ENCODE measurements at places on chromosomes 12 and 14.

GRCh38 chr12:103301642-103302591, 193.9 kb downstream of the C12orf42 start:
- DNase-seq, result no peak

DNA sequence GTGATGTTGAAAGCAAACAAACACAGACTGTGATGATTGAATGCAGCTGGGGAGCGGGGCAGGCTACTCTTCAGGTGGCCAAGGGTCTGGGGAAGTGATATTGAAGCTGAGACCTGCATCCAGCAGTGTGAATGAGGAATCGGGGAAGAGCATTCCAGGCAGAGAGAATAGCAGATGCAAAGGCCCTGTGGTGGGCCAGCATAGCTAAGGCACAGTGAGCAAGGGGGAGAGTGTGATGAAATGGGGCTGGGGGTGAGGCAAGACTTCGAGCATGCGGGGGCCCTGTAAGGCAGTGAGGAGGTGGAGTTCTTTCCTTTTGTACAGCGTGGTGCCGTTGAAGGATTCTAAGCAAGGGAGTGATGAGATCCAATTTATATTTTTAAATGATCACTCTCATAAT, 77.4 kb downstream of the KCNK13 start:
- no peak for DNase-seq

GRCh38 chr12:57129321-57129842, 1.1 kb downstream of the LRP1 start:
- DNase-seq, result no peak

DNA sequence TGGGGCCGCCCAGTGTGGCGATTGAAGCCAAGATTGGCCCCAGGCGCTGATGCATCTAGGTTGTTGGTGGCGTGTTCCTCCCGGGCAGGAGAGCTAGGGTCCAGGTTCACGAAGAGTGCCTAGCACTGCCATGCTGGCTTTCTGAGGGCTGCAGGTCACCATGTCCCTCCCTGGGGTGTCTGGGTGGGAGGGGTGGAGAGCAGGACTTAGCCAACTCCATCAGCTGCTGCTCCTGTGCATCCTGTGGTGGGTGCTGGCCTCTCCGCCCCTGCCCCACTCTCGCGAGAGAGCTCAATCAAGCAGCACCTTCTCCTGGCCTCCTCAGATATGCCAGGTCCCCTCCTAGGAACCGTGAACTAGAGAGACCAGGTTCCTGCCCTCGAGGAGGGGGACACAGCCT, 1.8 kb downstream of the TRMT61A start:
- no peak for DNase-seq

DNA sequence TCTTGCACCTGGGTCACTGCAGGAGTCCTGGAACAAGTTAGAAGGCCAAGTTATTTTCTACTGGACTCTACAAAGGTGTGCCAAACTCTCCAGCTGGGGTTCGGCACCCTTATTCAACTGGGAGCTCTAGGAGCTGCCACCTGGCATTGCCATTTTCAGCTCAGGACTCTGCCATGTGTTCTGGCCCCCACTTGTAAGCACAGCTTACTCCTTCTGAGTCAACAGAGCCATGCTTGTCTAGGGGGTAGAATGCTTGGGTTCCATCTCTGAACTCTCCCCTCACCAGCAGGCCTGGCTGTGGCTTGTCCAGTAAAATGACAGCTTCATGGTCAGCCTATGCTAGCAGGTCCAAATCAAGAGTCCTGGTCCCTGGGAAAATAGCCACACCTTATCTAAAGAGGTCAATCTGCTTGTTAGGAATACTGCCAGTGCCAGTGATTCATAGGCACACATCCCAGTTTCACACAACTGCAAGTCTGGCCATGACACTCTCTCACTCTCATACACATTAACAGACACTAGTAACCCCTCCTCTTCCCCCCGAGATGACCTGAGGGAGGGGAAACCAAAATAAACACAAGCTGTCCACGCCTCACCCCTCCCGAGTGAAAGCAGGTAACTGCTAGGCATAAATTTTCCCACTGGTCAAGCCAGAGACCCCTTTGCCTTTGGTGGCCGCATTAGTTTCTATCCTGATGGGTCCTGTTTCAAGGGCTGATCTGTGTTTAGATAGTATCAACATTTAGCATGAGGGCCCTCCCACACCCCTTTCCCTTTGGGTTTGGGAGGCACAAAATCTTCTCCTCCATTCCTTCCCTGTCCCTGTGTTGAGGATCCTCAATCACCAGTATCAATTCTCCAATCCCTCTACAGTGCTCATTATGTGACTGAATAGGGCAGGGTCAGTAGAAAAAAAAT, 182.3 kb upstream of the GZMB start:
- DNase-seq, result no peak

- no peak for DNase-seq
Measured at GRCh38 chr14:31476131-31476866, 11.5 kb downstream of the GPR33 start.

- DNase-seq, result no peak
Measured at GRCh38 chr12:1373901-1374735, 220.3 kb downstream of the FBXL14 start.

GRCh38 chr12:111412830-111413441, 7.2 kb downstream of the SH2B3 start:
- DNase-seq, result no peak

- DNase-seq, result no peak
Measured at GRCh38 chr12:53340398-53340797, 4.2 kb upstream of the SP7 start.

DNA sequence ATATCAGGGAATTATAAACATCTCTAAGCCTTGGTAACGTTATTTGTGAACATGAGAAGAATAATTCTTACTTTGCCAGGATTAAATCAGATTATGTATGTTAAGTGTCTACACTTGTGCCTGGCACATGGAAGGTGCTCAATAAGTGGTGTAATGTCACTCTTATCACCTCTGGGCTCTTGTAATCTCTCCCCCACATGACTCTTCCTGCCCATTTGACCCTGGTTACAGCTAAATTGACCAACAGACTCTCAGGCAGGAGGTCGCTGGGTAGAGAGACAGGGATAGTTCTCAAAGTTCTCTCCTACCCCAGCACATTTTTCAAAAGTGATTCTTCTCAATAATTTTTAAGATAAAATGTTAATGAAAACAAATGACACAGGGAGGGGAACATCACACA, 137.8 kb upstream of the FRMD6 start:
- no peak for DNase-seq

DNA sequence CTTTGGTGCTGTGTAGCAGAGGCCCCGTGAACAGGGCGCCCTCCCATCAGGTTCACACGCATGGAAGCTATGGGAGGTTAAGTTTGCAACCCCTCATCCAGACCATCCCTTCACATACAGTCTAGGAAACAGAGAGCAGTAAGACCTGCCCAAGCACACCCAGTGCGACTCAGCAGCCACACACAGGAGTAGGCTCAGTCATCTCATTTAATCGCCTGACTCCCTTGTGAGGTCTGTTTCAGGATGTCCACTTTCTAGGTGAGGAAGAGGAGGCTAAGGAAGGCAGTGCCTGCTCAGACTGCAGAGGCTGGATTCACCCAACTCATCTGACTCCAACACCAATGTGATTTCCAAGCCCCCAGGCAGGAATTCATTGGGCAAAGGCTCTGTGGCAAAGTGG, 11.9 kb downstream of the BDKRB1 start:
- DNase-seq, result no peak

DNA sequence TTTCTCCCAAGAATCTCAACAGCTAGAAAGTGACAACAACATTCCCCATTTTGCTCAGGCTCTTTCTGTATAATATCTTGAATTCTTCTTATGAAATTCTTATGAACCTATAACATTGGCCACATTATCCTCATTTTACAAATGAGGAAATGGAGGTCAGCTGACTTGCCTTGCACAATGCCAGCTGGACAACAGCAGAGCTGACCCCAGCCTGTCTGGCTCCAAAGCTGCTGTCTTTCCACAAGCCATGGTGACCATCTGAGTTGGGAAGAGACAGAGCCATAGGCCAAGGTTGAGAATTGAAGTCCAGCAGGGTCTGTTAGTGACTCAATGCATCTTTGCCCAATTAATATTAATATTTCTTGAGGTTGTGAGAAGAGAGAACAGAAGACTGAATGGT, 87.3 kb downstream of the KSR2 start:
- no peak for DNase-seq

- no peak for DNase-seq
Measured at GRCh38 chr14:89429199-89430181, 12.5 kb upstream of the FOXN3 start.

DNA sequence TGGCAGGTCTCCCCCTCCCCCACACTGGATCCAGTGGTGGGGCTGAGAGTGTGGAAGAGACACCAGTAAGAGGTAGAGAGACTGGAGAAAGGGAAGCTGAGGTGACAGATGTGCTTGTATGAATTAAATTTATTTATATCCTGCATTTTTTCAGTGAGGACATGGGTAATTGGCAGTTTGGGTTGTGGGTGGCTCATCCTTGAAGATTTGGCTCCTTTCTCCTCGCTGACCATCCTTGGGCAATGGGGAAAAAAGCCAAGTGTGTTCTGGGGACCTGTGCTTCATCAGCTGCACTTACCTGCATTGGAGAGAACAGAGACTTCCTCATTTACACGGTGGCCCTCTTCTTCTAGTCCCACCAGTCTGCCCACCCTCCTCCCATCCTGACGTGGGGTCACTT, 86.4 kb downstream of the RFX4 start:
- DNase-seq, result no peak

GRCh38 chr14:28901631-28902030, 135.0 kb downstream of the FOXG1 start:
- no peak for DNase-seq

DNA sequence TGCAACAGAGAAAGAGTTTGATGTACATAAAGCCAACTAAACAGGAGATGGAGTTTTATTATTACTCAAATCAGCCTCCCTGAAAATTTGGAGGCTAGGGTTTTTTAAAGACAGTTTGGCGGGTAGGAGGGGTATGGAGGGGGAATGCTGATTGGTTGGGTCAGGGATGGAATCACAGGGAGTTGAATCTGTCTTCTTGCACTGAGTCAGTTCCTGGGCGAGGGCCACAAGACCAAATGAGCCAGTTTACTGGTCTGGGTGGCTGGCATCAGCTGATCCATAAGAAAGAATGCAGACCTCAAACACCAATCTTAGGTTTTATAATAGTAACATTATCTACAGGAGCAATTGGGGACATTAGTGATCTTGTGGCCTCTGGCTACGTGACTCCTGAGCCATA, 64.9 kb downstream of the RIN3 start:
- no peak for DNase-seq

DNA sequence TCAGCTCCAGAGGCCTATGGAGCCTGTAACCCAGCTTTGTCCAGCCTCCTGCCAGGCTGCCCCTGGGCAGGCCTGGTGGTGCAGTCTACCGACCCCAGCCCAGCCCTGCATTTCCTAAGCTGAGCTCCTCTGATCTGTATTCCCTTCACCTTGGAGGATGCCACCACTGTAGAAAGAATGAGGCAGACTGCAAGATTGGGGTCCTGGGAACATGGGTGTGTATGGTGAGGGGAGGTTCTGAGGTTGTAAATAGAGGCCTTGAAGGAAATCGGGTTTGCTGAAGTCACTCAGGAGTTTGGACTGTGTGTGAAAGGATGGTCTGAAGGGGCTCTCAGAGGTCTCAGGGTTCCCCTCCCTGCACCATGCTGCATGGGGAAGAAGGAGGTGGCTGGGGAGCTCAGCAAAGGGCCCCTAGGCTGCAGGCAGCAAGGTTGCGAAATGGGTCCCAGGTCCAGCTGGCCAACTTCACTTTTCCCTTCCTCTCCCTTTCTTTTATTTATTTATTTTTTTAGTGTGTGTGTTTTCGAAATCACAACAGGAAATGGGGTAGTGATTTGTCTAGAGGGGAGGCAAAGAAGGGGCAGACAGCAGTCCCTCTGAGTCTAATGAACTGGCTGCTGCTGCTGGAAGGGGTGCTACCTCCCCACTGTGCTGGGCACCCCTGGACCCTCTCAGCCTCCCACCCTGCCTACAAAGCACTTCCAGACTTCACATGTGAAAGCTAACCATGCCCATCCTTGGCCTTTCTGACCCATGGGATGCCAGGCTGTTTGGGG, 1.2 kb upstream of the LRP1-AS start:
- no peak for DNase-seq

DNA sequence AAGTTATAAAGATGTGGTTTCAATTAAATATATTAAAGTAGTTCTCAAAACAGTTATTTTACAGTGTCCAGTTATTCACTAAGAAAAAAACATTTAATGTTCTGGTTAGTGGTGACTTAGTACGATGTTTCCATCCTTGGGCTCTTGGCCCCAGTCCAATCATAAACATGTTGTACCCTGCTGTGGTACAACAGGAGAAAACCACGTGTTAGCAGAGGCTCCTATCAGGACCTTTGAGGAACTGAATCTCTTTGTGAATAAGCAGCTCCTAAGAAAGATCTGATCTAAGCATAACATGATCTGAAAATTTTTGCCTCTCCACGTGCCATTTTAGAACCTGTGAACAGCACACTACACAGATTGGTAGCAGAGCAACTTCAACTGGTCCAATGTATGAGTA, 234.0 kb downstream of the SYT1 start:
- no peak for DNase-seq

GRCh38 chr12:47636908-47637780, 68.7 kb downstream of the RPAP3 start:
- no peak for DNase-seq

Measured in HTR-8/SVneo (cell line).